Cardiac ventricle fibroblast (primary cell): ENCODE measurements at places on chromosomes 7 and 10. TPM values are rescaled to one million over a fixed set of nuclear protein-coding genes. Genes with fewer than 3 reads are reported as not detected.

Gene HOXA11
- total RNA-seq: not detected in 2 replicates

Gene LUC7L2
- 32.3 and 38.1 TPM in 2 replicates for total RNA-seq

Gene ITPRID1
- not detected in 2 replicates for total RNA-seq

Gene EXOC6
- total RNA-seq: 1.6 TPM in 2 replicates

Gene C10orf95
- total RNA-seq: not detected in 2 replicates

Gene WEE2
- not detected in 2 replicates for total RNA-seq

Gene RBP4
- total RNA-seq: 5.8 and 6.4 TPM in 2 replicates

Gene STK17A
- total RNA-seq: 14.2 and 15.0 TPM in 2 replicates

Gene C7orf57
- not detected in 2 replicates for total RNA-seq

Gene JMJD1C
- total RNA-seq: 68.8 and 94.5 TPM in 2 replicates

Gene ZC3HAV1L
- total RNA-seq: 38.6 and 51.8 TPM in 2 replicates

Gene TBXAS1
- total RNA-seq: 13.5 and 14.3 TPM in 2 replicates

Gene GPRIN2
- total RNA-seq: not detected in 2 replicates

Gene UBE3C
- 37.3 and 49.9 TPM in 2 replicates for total RNA-seq

Gene PRXL2A
- 13.2 and 15.0 TPM in 2 replicates for total RNA-seq

Gene CALML3
- total RNA-seq: not detected in 2 replicates

Gene CPED1
- 8.4 and 10.5 TPM in 2 replicates for total RNA-seq

Gene DHX32
- total RNA-seq: 19.1 and 29.8 TPM in 2 replicates

Gene STOX1
- total RNA-seq: 0.50 and 0.64 TPM in 2 replicates

Gene GPER1
- total RNA-seq: 5.6 and 7.6 TPM in 2 replicates

Gene CAV2
- 43.2 and 58.3 TPM in 2 replicates for total RNA-seq

Gene PILRB
- total RNA-seq: 3.2 and 6.1 TPM in 2 replicates

Gene PPP1R3A
- not detected in 2 replicates for total RNA-seq

Gene OR2F1
- total RNA-seq: not detected in 2 replicates

Gene ING3
- 7.5 and 10.7 TPM in 2 replicates for total RNA-seq

Gene CYP2C9
- total RNA-seq: not detected in 2 replicates

Gene EVX1
- total RNA-seq: 0.50 TPM in 1 of 2 replicates, not detected in the other

Gene BPGM
- total RNA-seq: 12.5 and 16.9 TPM in 2 replicates

Gene ASB15
- total RNA-seq: not detected in 2 replicates

Gene RBM20
- not detected in 2 replicates for total RNA-seq

Gene EBF3
- 22.8 and 25.3 TPM in 2 replicates for total RNA-seq

Gene BAG3
- 50.5 and 53.5 TPM in 2 replicates for total RNA-seq

Gene AMZ1
- total RNA-seq: 0.06 TPM in 1 of 2 replicates, not detected in the other

Gene HSPB1
- total RNA-seq: 467 and 471 TPM in 2 replicates

Gene CPA2
- not detected in 2 replicates for total RNA-seq

Gene HOGA1
- not detected in 2 replicates for total RNA-seq

Gene TMEM213
- not detected in 2 replicates for total RNA-seq

Gene ARHGEF35
- total RNA-seq: 1.7 and 2.9 TPM in 2 replicates

Gene GHRHR
- not detected in 2 replicates for total RNA-seq

Gene TRIM73
- 0.12 and 0.59 TPM in 2 replicates for total RNA-seq

Gene TAS2R3
- 0.54 and 0.69 TPM in 2 replicates for total RNA-seq

Gene IGFBP1
- 0.73 TPM in 1 of 2 replicates, not detected in the other for total RNA-seq

Gene SDK1
- 0.44 and 0.62 TPM in 2 replicates for total RNA-seq

Gene RSPH10B2
- not detected in 2 replicates for total RNA-seq

Gene SLC29A4
- total RNA-seq: 1.6 and 3.1 TPM in 2 replicates

Gene LDB1
- 23.3 and 29.1 TPM in 2 replicates for total RNA-seq

Gene ZNF800
- 17.3 and 19.7 TPM in 2 replicates for total RNA-seq

Gene LRGUK
- total RNA-seq: not detected in 2 replicates
